Activated CD8-positive, alpha-beta memory T cell treated with anti-CD3 and anti-CD28 coated beads, Interleukin-2, amount 50 U/mL, for 4 hours (primary cell): ENCODE measurements at places on chromosomes 7 and 10.

- DNase-seq: no peak
Observed at GRCh38 chr10:125089469-125089868, 70.9 kb downstream of the CTBP2 start.

DNA sequence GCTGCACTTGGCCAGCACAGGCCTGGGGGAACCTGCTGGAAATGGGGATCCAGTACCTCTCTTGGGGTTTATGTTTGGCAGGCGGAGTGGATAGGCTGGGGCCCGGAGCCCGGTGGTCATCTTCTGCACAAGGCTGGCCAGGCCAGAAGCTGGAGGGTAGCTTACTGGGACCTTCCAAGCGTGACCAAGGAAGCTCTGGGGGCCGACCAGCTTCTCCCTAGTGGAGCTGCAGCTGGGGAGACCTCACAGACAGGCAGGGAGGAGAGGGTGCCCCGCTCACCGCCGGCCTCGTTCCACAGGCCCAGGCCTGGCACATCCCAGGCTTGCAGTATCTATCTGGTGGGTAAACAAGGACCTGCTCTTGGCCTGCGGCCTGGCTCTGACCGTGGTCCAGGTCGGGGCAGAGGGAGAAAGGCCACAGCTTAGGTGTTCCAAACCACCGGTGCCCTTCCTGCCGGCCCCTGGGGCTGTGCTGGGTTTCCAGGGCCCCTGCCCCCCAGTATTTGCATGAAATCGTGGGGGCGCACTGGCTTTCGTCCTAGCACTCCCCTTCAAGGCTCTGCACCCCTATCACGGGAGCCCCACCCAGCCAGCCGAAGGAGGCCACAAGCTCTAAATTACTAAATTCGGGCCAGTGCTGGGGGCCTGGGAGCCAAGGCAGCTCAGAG lies 1.5 kb upstream of the ELFN1 start:
- DNase-seq: peak; percentile 14

DNA sequence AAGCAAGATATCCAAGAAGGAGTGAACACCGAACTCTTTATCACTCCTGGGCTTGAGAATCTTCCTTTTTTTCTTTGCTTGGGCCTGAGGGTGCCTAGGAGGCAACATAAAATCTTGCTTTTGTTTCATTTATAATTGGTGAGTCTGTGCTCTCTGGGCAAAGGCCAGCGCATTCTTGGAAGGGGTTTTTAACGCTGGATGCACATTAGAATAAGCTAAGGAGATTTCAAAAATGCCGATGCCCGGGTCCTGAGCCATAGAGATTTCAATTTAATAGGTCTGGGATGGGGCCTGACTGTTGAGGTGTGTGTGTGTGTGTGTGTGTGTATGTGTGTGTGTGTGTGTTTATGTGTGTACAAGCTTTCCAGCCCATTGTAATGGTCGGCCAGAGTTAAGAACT lies 62.0 kb upstream of the SORCS3 start:
- DNase-seq: no peak

DNA sequence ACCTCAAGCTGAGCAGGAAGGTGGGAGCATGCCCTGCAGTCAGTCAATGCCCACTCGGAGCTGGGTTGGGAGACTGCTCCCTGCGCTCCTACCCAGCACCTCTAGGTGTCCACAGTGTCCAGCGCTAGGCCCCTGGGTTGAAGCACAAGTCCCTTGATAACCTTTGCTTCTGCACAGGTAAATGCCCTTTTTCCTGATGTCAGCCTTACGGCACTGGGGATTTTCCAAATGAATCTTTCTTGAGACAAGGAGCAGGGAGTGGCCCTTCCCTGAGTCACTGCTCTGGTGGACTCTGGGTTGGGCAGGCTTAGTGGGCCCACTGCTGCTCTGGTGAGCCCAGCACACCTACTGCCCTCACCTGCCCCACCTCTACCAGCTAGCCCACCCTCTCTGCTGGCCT lies 61.9 kb upstream of the OPN4 start:
- DNase-seq: no peak

- no peak for DNase-seq
Observed at GRCh38 chr7:151427705-151428377, 12.1 kb downstream of the CRYGN start.

DNA sequence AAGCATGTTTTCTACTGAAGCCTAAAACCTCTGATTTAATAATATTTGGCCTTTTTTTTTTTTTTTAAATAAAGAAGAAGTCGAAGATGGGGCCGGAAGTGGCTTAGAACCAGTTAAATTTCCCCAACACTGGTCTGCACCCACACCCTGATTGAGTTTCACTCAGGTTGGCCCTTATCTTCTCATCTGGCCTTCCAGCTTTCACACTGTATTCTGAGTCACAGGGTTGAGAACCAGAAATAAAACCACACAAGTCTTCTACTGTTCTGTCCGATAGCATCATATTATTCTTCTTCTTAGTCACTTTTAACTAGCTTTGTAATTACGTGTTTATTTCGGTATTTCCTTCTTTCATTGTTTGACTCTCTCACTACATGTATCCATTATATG lies 9.9 kb downstream of the ZNF365 start:
- peak; percentile 25 for DNase-seq

DNA sequence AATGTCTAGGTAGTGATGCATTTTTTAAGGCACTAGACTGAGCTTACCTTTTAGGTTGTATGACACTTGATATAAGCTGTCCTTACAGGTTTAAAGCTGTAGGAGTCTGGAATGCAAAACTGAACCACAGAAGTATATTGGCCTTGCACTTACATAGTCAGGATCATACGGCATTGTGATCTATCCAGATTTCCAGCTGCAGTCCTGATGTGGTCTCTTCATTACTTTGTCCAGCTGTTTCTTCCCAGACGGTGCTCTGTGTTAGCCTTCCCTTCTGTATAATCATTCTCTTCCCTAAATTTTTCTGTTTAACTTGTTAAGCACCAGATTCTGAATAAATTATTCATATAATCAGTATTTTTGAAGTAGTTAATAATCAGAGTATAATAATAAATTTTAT lies 67.1 kb downstream of the AUTS2 start:
- DNase-seq: no peak
